ENCODE measurements at places on chromosomes 2 and 18. TPM values are rescaled to one million over a fixed set of nuclear protein-coding genes. Genes with fewer than 3 reads are reported as not detected.
A peak's percentile ranks its signal among the peaks of the same experiment; 100 is the strongest.

Gene COPS7B
- total RNA-seq = 50.2 TPM

Gene FSHR
- not detected for total RNA-seq

Gene ARL4C
- 65.1 TPM for total RNA-seq

Gene SUMO1
- total RNA-seq = 129 TPM

DNA sequence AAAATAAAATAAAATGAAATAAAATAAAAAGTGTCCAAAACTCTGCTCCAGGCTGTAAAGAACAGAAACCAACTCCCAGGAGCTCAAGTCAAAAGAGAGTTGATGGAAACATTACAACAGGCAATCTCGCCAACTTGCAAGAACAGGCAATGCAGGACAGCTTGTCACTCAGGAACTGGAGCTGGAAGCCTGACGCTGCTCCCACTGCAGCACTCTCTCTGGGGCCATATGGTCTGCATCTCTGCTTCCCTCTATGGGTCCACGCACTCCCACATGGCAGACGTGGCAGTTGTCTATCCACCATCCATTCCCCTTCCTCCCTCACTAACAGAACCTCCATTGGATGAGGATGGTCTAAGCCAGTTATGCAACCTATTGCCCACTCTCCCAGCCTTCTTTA, 23.3 kb upstream of the ARPC2 start:
- no peaks in the 10 kb centered on the region for H3K27me3 ChIP-seq
- no peak for DNase-seq
- no peaks in the 10 kb centered on the region for H3K36me3 ChIP-seq
- H3K27ac ChIP-seq = no peak overlapping the region
- peaks cover 2% of the 10 kb centered on the region for H3K4me1 ChIP-seq

GRCh38 chr2:158724803-158725381, 70.2 kb upstream of the DAPL1 start:
- H3K4me3 ChIP-seq = no peak overlapping the region
- no peak for DNase-seq
- no peaks in the 10 kb centered on the region for H3K27me3 ChIP-seq
- no peaks in the 10 kb centered on the region for H3K36me3 ChIP-seq

GRCh38 chr18:63848159-63848558, 39.3 kb upstream of the SERPINB2 start:
- H3K27me3 ChIP-seq = peaks cover 19% of the 10 kb centered on the region
- H3K27ac ChIP-seq = no peak overlapping the region
- no peaks in the 10 kb centered on the region for H3K36me3 ChIP-seq
- no peaks in the 10 kb centered on the region for H3K4me1 ChIP-seq
- no peak for DNase-seq

DNA sequence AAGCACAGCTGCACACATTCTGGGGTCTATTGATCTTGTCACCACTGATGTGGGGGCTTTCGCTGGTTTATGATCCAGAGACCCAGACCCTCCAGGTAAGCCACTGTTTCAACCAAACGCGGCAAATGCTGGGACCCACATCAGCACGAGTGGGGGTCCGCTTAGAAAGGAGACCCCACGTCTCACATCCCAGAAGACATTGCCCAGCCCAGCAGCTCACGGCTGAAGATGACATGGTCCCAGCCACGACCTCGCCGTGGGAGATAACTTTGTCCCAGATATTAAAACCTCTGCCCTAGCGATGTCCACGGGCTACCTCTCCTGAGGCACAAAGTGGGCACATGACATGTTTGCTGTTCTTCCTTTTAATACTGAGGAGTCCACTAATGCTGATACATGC, 43.8 kb downstream of the LONRF2 start:
- no peak for DNase-seq
- H3K4me3 ChIP-seq = no peak overlapping the region
- H3K27me3 ChIP-seq = peaks cover 14% of the 10 kb centered on the region
- peaks cover 8% of the 10 kb centered on the region for H3K4me1 ChIP-seq
- H3K27ac ChIP-seq = no peak overlapping the region
- no peaks in the 10 kb centered on the region for H3K36me3 ChIP-seq

DNA sequence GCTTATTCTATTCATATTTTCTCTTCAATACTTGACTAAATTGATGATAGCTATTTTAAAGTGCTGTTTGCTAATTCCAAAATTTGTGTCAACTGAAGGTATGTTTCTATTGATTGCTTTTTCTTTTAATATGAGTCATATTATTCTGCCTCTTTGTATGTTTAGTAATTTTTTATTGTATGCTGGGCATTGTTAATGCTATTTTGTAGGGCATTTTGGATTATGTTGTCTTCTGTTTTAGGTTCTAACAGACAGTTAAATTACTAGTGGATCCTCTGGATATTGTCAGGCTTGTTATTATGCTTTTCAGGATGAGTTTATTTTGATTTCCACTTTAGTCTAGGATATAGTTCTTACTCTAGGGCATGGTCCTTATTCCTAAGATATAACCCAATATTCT, 55.6 kb downstream of the C1QL2 start:
- H3K36me3 ChIP-seq = no peaks in the 10 kb centered on the region
- DNase-seq = no peak
- H3K27ac ChIP-seq = no peak overlapping the region
- no peak overlapping the region for H3K4me3 ChIP-seq
- H3K27me3 ChIP-seq = peaks cover 17% of the 10 kb centered on the region

DNA sequence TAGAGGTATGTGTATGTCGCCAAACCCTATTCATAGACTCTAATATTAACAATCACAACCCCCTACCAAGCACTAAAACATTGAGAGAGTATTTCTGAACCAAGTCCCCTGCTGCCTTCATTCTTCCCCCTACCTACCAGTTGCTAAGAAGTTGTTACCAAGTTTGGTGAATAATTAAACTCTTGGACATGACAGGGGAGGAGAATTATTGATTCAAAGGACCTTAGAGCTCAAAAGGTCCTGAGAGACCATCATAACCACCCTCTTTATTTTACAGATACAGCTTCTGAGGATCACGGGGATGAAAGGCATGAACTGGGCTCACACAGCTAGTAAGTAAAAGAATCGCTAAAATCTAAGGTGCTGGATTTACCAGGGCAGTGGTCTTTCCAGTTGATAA, 204.1 kb downstream of the PIK3C3 start:
- no peak for DNase-seq
- no peaks in the 10 kb centered on the region for H3K36me3 ChIP-seq
- no peaks in the 10 kb centered on the region for H3K27me3 ChIP-seq
- H3K4me3 ChIP-seq = no peak overlapping the region

DNA sequence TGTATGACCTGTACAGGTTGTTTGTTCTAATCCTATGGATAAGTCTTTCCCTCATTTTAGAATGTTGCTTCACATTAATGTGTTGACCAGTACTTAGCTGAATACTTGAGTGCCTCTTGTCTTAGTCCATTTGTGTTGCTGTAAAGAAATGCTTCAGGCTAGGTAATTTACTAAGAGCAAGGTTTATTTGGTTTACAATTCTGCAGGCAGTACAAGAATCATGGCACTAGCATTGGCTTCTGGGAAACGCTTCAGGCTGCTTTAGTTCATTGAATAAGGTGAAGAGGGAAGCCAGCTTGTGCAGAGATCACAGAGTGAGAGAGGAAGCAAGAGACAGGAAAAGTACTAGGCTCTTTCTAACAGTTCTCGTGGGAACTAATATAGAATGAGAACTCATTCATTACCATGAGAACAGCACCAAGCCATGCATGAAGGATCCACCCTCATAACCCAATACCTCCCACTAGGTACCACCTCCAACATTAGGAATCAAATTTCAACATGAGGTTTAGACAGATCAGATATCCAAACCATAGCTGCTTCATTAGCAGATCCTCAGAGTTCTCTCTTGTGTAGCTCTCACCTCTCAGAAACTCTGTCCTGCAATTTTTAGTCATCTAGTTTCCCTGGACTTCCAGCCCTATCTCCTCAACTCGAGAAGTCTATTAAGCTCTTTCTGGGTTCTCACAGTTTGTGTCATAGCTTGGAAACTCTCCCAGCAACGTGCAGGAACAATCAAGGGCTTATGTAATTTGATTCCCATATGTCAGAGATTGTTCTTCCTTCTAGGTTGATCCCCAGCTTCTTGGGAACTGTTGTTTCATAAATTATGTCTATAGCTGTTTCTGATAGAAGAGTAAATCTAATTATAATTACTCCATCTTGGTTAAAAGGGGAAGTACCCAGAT, 2082.3 kb upstream of the CELF4 start:
- H3K27ac ChIP-seq = no peak overlapping the region
- DNase-seq = no peak
- no peaks in the 10 kb centered on the region for H3K36me3 ChIP-seq
- H3K4me3 ChIP-seq = no peak overlapping the region

DNA sequence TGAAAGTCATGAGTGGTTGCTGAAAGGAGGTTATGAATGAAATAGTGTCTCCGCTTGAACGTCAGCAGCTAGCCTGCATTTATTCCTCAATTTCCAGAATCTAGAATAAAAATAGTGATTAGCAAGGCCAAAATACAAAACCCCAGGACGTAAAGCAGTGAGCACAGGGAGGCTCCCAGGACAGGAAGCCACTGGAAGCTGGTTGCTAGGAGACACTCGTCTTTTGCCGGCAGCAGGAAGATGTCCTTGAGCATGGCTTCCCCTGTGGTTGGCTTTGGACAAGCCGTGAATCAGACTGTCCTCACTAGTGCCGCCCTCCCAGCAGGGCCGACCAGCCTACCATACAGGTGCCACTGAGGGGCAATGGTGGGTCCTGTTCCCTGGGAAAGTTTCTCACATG, 374.4 kb downstream of the MTX2 start:
- H3K27ac ChIP-seq = no peak overlapping the region
- H3K4me3 ChIP-seq = no peak overlapping the region

DNA sequence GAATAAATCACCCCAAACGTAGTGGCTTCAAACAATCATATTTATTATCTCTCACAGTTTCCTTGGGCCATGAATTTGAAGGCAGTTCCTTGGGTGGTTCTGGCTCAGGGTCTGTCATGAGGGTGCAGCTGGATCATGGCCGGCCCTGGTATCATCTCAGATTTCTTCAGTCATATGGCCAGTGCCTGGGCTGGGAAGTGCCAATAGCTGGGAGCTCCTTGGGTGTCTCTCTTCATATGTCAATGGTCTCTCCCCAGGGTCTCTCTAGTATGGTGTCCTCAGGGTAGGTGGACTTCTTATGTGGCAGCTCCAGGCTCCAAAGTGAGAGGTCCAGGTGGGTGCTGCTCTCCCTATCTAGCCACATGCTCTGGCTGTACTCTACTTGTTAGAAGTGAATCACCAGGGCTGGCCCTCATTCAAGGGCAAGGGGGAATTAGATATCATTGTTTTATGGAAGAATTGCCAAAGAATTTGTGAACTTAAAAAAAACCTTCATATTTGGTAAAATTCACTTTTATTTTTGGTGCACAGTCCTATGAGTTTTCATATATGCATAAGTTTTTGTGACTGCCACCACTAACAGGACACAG, 15.4 kb downstream of the FHOD3 start:
- H3K4me1 ChIP-seq = no peaks in the 10 kb centered on the region
- peaks cover 26% of the 10 kb centered on the region for H3K27me3 ChIP-seq
- no peaks in the 10 kb centered on the region for H3K36me3 ChIP-seq

- peaks cover 6% of the 10 kb centered on the region for H3K4me1 ChIP-seq
- peaks cover 9% of the 10 kb centered on the region for H3K27me3 ChIP-seq
- no peak overlapping the region for H3K27ac ChIP-seq
- H3K4me3 ChIP-seq = no peak overlapping the region
- no peaks in the 10 kb centered on the region for H3K36me3 ChIP-seq
These were observed 201.0 kb upstream of the HS6ST1 start for GRCh38 chr2:128519517-128520215.

GRCh38 chr2:189178726-189179569, 613 bp downstream of the COL5A2 start:
- peak overlapping the region; percentile 22 for H3K4me3 ChIP-seq
- peaks cover 35% of the 10 kb centered on the region for H3K27me3 ChIP-seq
- no peaks in the 10 kb centered on the region for H3K36me3 ChIP-seq
- H3K27ac ChIP-seq = no peak overlapping the region
- DNase-seq = no peak

DNA sequence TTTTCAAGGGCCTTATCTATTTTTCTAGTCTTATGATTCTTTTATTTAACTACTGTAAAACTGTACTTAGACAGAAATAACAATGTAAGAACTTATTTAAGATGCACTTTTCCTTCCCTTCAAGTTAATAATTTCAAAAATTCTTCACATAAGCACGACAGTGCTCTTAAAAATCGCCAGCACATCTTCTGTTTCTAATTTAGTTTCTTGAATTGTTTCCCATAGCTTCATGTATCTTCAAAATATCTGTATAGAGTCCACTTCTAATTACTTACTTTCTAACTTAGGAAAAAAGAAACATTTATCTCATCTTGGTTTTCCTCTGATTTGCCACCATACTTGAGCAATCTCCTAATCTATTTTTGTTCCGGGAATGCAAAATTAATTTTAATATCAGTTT, 196.1 kb downstream of the BABAM2 start:
- peaks cover 7% of the 10 kb centered on the region for H3K4me1 ChIP-seq
- H3K36me3 ChIP-seq = no peaks in the 10 kb centered on the region

DNA sequence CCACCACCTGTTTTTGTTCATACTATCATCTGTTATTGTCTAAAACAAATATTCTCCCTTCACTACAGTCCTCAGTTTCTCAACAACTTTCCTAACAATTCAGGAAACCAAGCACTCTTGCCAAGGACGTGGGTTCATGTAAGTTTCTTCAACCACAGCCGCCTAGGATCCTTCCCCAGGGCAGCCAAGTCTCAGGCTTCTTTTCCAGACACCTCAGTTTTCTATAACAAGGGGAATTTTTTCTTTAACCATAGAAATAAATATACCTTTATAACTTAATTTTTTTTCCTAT, 39.4 kb upstream of the AGPS start:
- no peak overlapping the region for H3K4me3 ChIP-seq
- H3K4me1 ChIP-seq = peaks cover 2% of the 10 kb centered on the region
- no peaks in the 10 kb centered on the region for H3K27me3 ChIP-seq
- H3K36me3 ChIP-seq = no peaks in the 10 kb centered on the region
- no peak for DNase-seq

- H3K4me3 ChIP-seq = no peak overlapping the region
- DNase-seq = peak; percentile 24
- H3K27ac ChIP-seq = no peak overlapping the region
- no peaks in the 10 kb centered on the region for H3K36me3 ChIP-seq
These were observed 10.7 kb upstream of the ADCY3 start for GRCh38 chr2:24930768-24931167.

GRCh38 chr2:235855011-235855410, 313.2 kb downstream of the GBX2 start:
- H3K27me3 ChIP-seq = peaks cover 5% of the 10 kb centered on the region
- no peak overlapping the region for H3K27ac ChIP-seq
- H3K36me3 ChIP-seq = no peaks in the 10 kb centered on the region

DNA sequence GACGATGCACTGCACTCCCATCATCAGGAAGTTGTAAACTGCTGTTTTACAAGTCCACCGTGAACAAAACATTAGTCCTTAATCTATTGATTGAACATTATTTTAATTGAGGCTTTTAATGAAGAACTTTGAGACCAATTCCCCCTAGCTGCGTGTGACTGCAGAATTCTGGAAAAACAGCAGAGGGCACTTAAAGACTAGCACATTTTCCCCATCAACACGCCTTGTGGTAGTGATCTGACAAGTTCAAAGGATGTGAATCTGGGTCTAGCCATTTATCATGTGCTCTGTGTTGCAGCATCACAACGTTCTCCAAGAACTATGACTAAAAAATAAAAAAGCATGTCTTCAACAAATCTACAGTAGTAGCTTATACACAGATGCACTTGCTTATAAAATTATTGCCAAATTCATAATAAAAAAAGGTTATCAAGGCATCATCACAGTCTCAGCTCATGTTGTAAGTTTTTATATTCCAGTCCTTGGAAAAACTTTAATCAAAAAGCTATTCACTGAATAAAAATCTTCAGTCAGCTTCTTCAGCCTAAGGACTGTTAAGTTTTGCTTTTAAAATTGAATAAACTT, 35.8 kb downstream of the SKOR2 start:
- H3K4me3 ChIP-seq = no peak overlapping the region
- peak; percentile 17 for DNase-seq
- no peaks in the 10 kb centered on the region for H3K4me1 ChIP-seq
- H3K36me3 ChIP-seq = no peaks in the 10 kb centered on the region
- H3K27me3 ChIP-seq = peaks cover 55% of the 10 kb centered on the region

All from activated naive CD8-positive, alpha-beta T cell treated with anti-CD3 and anti-CD28 coated beads for 36 hours (primary cell).